ENCODE measurements at places on chromosomes 3 and 15.

- DNase-seq: no peak
Observed at GRCh38 chr3:64686446-64686908, 1.3 kb downstream of the ADAMTS9 start.

- no peak for DNase-seq
Observed at GRCh38 chr15:60932051-60932915, 296.8 kb downstream of the RORA start.

DNA sequence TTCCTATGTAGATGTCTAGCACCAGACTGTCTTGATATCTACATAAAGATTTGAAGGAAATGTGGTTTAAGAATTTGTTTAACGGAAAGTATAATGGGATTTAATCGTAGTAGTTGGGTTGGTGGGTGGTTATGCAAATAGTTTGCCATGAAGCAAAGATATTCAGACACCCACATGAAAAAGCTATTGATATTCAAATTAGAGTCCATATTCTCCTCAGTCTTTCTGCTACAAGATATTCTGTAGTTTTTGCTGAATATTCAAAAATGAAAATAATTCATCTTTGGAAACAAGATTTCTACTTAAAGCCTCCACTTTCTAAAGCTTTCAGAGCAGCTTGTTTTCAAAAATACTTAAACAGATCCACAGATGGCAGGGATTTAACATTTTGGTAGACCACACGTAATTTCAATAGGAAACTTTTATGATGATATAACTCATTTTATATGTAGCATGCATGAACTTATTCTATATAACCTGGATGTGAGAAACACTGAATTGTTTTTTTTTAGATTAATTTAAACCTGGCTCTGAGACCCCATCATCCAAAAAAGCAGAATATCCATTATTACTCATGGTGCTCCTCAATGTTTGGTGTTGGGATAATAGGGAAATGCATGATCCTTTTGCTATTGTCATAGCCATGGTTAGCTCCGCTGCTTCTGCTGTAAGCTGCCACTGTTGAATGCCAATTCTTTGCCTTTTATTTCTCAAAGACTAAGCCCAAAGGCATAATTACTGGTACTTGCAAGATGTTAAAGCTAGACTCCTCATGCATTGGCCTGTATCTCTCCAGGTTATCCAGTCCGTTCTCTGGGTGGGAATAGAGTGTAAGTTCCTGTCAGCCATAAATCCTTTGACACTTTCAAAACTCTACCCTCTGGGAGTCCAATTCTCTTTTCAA lies 98.0 kb downstream of the GMNC start:
- DNase-seq: no peak

GRCh38 chr15:61736790-61737189 lies 323.5 kb downstream of the VPS13C start:
- no peak for DNase-seq

DNA sequence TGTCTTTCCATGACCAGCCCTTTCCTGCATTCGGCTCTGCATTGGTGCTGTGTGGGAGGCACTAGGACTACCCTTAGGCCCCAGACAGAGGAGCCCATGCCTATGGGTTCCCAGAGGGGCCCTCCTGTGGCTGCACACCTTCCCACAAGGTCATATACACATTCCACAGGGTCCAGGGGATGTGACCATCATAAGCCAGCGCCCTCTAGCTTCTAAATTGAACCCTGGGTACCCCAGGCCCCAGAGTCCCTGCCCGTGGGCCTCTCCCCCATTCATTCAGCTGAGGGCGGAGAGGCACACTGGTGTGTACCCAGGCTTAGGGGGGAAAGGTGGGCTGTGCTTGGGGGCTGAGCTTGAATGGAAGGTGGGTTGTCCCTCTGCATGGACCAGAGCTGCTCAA lies 10.2 kb upstream of the SLC6A6 start:
- DNase-seq: no peak

DNA sequence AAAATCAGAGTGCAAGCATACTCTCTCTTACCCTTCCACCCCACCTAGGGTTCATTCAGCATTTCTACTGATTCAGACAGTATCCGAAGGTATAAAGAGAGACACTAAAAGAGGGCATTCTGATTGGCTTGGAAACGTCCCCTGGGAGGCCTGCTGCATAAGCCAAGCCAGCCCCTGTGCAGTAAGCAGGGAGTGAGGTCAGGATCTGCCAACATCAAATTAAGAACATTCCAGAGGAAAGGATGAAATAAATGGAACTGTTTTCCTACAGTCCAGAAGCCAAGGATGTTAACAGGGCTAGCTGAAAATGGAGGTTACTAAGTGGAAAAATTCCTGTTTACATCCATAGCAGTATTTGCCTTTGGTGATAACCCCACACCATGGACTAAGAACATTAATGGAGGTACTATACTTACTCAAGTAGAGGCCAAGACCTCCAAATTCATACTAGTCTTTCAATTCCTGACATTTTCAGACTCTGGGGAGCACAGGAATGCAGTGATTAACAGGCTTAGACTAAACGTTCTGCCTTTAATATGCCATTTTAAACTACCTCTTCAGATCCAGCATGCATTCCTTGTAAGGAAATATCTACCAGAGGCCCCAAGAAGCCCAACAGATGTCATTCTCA lies 34.5 kb downstream of the NPTN start:
- DNase-seq: no peak

DNA sequence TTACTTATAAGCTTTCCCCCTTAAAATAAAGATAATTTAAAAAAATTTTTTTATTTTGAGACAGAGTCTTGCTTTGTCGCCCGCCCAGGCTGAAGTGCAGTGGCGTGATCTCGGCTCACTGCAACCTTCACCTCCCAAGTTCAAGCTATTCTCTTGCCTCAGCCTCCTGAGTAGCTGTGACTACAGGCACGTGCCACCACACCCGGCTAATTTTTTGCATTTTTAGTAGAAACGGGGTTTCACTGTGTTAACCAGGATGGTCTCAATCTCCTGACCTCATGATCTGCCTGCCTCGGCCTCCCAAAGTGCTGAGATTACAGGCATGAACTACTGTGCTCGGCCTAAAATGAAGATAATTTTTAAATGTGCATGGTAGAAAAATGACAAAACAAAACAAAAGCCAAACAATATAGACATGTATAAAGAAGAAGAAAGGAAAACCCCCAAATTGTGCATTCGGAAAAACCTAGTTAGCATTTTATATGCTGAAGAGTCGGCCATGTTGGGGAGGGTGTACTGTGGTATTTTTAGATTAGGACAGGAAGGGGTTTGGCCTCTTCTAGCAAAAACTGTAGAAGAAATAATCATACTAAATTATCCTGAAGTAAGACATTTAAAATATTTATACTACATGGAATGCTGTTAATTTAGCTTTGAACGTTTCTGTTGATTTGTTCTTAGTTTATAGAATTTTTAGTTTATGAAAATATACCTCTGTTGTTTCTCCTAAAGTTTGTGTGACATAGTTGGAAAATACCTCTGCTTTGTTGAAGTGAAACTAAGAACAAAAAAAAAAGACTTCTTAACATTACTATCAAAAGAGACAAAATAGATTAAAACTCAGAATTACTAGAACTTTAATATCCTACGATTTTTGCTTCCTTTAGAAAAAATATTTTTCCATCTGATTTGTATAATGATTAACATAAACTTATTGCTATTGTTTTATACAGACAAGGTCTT lies 7.4 kb downstream of the APPL1 start:
- DNase-seq: no peak

GRCh38 chr3:71072986-71073385 lies 510.5 kb downstream of the FOXP1 start:
- no peak for DNase-seq

Measured in DMS 273 treated with DMSO at 0.1 percent for 48 hours (cell line).